ENCODE measurements at places on chromosomes 3 and 15.

- DNase-seq: no peak
Observed at GRCh38 chr3:172266103-172266502, 182.2 kb downstream of the GHSR start.

DNA sequence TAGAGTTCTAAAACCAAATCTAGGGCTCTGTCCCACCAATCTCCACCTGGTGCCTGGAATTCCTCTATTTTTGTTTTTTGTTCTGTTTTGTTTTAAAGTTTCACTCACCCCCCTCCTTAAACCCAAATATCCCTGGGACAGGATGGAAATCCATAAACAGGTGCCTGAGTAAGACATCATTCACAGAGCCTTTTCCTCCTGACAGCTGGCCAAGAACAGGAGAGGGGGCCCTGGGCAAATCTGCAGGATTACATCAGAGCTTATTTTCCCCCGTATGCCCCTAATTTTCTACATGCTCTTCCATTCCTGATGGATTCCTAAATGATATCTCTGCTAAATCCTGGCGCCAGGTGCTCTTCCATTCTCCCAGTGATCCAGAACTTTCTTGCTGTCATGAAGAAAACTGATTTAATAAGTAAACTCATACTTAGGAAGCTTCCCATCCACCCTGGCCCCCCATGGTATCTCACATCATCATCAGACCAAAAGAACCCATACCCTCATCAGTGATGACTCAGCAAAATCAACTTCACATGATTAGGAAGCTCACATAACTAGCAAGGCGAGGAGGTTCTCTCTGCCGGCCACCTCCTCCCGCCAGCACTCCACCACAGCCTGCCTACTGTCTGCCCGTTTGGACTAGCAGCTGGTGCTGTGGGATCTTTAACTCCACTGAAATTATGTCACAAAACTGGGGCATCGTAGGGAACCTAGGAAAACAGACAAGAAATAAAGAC lies 61.0 kb downstream of the LIPC start:
- no peak for DNase-seq

- no peak for DNase-seq
Observed at GRCh38 chr15:67680641-67681040, 138.1 kb downstream of the MAP2K5 start.

DNA sequence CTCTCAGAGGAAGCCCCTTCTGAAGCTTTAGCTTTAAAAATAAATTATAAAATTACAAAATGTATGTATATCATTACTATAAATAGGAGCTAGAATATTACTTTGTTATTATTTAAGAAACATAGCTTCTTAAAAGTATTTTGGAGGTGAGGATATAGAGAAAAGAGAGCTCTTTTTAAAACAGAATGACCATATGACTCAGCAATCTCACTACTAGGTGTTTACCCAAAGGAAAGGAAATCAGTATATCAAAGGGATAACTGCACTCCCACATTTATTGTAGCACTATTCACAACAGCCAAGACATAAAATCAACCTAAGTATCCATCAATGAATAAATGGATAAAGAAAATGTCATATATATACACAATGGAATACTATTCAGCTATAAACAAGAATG lies 119.6 kb downstream of the DMXL2 start:
- no peak for DNase-seq

GRCh38 chr15:86629409-86630356 lies 550.0 kb downstream of the AGBL1 start:
- no peak for DNase-seq

- DNase-seq: no peak
Observed at GRCh38 chr3:16085884-16086608, 88.4 kb upstream of the GALNT15 start.

- no peak for DNase-seq
Observed at GRCh38 chr3:52959773-52960172, 62.4 kb upstream of the STIMATE start.

GRCh38 chr3:142723665-142723967 lies 218 bp upstream of the TRPC1 start:
- no peak for DNase-seq

- DNase-seq: no peak
Observed at GRCh38 chr3:37904601-37905000, 42.9 kb downstream of the CTDSPL start.

DNA sequence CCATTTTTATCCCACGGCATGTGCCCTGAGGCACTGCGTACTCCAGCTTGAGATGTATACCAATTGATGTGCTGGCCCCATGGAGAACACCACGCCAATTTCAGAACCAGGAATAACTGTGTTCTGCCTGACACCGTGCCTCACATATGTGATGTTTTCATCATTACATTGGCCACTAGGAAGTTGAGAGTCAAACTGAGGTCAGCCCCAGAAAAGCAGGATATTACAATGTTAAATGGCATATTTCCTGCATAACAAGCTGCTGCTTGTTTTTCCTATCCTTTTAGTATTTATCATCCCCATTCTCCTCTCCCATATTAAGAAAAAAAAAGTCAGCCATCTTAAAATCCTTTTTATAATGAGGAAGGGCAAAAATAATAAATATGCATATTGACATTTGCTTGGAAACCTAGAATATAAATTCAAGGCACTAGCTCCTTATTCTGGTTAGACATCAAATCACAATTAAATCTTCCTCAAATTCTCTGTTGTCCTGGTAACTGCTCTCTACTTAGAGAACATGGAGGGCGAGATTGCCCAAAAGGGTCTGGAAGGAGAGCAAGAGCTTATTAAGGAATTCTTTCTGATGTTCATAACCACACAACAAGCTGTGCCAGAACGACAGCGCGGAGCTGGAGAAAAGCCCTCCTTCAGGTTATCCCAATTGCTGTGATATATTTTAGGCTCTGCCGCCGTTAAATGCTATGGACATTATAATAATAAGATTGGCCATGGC lies 112.6 kb downstream of the UACA start:
- no peak for DNase-seq

DNA sequence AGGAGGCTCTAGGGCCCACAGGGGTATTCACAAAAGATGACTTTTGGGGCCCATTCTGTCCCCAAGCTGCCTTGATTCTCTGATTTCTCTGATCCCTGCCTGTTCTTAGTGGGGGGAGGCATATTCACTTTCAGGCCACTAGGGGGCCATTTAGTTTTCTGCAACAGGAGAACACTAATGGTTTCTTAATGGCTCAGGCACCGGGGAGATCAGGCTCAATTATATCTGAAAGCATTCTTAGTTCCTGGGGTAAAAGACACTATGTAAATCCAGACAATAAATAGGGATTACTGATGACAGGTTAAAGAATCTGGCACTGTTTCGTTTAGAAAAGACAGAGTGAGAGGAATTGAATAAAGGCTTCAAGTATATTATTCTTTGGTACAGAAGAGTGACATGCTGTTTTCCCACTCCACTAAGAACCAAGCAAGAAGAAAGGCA lies 2.5 kb upstream of the INAFM2 start:
- no peak for DNase-seq

DNA sequence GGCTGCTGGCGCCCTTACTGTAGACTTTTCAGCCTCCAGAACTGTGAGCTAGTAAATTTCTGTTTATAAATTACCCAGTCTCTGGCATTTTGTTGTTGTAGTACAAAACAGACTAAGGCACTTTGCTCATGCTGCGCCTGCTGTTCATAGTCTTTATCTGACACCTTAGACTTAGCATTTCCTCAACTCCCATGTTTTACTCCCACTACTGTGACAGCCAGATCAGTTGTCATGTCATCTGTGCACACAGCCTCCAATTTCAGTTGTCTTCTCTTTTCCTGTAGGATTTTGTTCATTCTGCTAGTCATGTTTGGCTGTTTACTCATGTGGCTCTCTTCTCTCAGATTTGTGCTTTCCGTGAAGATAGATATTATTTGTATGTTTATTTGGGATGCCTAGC lies 62.0 kb downstream of the TCF12 start:
- no peak for DNase-seq

GRCh38 chr15:49688135-49688790 lies 67.4 kb downstream of the DTWD1 start:
- no peak for DNase-seq

GRCh38 chr3:67045711-67046465 lies 47.8 kb downstream of the KBTBD8 start:
- DNase-seq: no peak

- DNase-seq: no peak
Observed at GRCh38 chr3:1439395-1439794, 346.6 kb downstream of the CNTN6 start.

GRCh38 chr3:38577371-38578080 lies 72.0 kb downstream of the SCN5A start:
- no peak for DNase-seq

- DNase-seq: no peak
Observed at GRCh38 chr3:143597774-143598652, 250.3 kb downstream of the SLC9A9 start.

- DNase-seq: no peak
Observed at GRCh38 chr3:171774521-171774920, 35.8 kb downstream of the PLD1 start.

- DNase-seq: peak; percentile 100
Observed at GRCh38 chr15:82540055-82540983, at the start of gene RPS17. TSS of gene RPS17 (minus strand) at chr15:82540457. CDS start at chr15:82540428, 29 bp downstream.

- no peak for DNase-seq
Observed at GRCh38 chr3:65448120-65448519, 590.6 kb downstream of the MAGI1 start.

GRCh38 chr15:69337138-69337537 lies 38.4 kb downstream of the PAQR5 start:
- no peak for DNase-seq

DNA sequence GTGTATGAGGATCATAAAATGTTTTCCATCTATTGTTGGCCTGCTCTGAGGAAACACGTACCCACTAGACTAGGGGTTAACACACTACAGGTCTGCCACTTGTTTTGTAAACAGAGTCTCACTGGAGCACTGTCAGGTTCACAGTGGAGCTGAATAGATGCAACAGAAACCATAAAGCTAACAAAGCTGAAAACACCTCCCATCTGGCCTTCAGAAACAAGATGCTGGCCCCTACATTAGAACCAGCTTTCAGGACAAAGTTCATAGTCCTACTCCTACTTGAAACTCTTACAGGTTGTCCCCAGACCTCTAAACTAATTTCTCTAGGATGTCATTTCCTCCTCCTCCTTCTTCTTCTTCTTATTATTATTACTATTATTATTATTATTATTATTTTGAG lies 42.3 kb downstream of the SNX4 start:
- no peak for DNase-seq

DNA sequence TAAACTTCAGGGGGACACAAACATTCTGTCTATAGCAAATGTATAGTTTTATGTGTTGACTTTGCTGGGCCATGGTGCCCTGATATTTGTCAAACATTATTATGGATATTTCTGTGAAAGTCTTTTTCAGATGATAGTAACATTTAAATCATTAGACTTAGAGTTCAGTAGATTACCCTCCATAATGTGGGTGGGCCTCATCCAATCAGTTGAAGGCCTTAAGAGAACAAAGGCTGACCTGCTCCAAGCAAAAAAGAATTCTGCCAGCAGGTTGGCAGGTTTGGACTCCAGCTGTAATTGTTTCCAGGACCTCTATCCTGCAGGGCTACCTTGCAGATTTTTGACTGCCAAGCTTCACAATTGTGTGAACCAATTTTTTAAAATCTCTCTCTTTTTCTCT lies 1250.9 kb downstream of the ROBO1 start:
- no peak for DNase-seq

- DNase-seq: no peak
Observed at GRCh38 chr3:42424911-42425310, 14.5 kb upstream of the LYZL4 start.

DNA sequence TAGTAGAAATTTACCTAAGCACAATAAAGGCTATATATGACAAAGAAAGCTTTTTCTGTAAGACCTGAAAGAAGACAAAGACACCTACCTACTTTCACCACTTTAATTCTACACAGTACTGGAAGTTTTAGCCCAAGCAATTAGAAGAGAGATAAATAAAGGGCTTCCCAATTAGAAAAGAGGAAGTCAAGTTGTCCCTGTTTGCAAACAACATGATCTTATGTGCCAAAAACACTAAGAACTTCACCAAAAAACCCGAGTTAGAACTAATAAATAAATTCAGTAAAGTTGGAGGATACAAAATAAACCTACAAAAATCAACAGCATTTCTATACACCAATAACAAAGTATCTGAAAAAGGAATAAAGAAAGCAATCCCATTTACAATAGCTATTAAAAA lies 190.9 kb downstream of the NR2F2 start:
- DNase-seq: no peak

GRCh38 chr3:17982211-17982880 lies 239.9 kb upstream of the TBC1D5 start:
- no peak for DNase-seq

DNA sequence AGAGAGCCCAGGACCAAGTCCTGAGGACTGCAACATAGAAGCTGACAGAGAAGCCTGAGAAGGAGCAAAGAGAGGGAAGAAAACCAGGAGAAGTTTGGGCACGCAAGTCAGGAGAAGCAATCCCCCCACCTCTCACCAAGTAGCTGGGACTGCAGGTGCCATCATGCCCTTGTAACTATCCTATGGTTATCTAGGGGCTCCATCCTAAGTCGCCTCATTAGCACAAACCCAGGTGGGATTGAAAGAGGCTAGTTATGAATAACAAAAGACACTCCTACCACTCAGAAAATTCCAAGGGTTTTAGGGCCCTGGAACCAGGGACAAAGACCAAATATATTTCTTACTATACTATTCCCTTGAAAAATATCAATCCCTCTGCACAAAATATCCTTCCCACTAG lies 53.5 kb downstream of the CCR4 start:
- DNase-seq: no peak

GRCh38 chr3:187227658-187228258 lies 30.5 kb downstream of the RTP1 start:
- DNase-seq: no peak

DNA sequence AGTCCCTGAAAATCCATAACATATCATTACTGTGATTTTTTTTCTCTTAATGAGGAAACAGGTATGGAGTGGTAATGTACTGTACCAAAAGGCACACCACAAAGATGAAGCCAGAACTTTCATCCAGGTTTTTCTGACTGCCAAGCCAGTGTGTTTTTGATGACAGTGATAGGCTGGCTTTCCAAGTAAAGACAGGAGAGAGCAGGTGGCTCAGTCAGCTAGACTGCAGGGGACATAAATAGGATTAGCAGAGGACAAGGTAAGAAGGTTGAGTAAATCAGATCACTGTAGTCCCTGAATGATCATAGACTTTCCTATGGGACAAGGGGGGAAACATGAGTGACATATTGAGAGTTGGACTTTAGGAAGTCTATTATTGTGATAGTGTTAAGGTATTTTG lies 127.9 kb downstream of the GADL1 start:
- no peak for DNase-seq

- no peak for DNase-seq
Observed at GRCh38 chr15:61621146-61621545, 392.0 kb upstream of the RORA start.

- no peak for DNase-seq
Observed at GRCh38 chr3:1469687-1470086, 376.9 kb downstream of the CNTN6 start.
